Iris pigment epithelial cell (primary cell): ENCODE measurements at places on chromosomes 12 and 14.
A peak's percentile ranks its signal among the peaks of the same experiment; 100 is the strongest.

GRCh38 chr12:116903818-116904217 lies 6.9 kb upstream of the FBXW8 start:
- DNase-seq, result no peak

GRCh38 chr12:58270966-58271705 lies 329.8 kb downstream of the ATP23 start:
- DNase-seq, result no peak

DNA sequence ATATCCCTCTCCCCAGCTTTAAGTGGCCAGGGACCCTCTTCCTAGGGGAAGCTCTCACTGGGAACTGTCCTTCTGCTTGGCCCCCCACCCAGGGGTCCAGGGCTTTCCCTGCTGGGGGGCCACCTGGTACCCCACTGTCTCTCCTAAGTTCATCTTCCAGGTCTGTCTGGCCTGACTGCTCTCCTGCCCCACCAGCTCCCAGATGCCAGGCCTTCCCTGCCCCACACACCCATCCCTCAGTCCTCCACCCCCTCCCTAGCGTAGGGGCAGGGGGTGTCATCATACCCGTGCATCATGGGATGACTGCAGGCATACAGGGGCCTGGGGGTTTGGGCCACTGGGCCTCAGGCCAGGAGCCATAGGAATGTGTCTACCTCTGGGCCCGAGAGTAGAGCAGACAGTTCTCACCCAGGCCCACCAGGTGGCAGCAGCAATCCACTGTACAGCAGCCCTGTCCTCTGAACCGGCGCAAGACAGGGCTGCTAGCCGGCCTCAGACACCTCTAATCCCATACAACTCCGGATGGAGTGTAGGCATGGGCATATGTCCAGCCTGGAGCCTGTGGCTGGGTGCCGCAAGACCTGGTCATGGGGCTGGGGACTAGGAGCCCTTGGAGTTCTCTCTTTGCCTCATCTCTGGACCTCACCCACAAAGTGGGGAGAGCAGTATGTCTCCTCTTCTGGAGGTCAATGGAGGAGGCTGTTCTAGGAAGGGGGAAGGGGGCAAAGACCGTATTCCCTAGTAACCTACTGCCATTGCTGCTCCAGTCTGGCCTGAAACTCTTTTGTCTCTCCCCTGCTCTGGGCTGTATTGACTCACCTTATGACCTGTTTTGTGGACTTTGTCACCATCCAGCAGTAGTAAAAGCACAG lies 10.0 kb upstream of the SMARCD1 start:
- DNase-seq, result peak; percentile 78

GRCh38 chr12:117485984-117486839 lies 124.8 kb upstream of the NOS1 start:
- no peak for DNase-seq

DNA sequence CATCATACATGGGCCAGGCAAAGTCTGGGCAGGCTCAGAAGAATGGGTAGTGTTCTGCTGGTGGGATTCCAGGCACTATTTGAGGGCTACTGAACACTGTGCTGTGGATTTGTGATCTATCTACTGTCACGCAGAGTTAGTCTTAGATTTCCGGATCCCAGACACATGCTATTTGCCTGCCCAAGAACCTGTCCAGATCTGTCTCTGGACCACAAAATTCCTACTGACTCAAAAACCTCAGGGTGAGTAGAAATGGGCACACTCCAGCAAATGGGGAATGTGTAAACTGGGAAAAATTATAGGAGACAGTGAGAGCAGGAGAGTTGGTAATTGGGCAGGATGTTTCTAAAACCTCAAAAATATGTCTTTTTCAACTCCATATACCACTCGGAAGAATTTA lies 129.9 kb downstream of the GALC start:
- DNase-seq, result no peak

GRCh38 chr14:106631879-106632278 lies 1105.5 kb downstream of the TMEM121 start:
- no peak for DNase-seq

DNA sequence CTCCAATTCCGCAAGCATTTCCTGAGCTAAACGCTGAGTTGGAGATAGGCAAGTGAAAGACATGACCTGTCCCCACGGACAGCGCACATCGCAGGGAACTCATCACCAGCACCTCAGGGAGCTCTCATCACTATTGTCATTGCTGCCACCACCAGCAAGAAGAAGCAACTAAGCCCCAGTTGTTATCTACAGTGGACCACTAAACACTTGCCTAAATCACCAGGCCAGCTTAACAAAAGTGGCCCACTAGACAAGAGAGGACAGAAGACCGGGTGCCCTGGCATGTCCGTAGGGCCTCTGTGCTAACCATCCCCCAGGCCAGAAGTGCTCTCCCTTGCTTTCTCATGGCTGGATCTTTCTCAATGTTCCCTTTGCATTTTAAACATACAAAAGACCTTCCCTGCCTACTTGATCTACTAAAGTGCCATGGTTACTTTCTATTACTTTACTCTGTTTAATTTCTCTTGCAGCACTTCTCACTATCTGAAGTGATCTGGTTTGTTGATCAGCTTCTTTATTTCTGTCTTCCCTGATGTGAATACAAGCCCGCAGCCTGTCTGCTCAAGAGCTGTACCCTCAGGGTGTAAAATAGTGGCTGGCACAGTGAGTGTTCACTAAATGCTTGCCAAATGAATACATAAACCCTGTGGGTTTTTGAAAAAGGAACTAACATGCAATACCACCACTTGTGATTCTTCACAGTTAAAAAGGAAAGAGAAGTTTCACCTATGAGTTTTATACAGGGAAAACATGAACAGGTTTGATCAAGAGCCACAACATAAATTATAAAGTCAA lies 60.9 kb upstream of the RFLNA start:
- DNase-seq, result peak; percentile 16

GRCh38 chr14:25904446-25904845 lies 693.4 kb downstream of the NOVA1 start:
- no peak for DNase-seq

DNA sequence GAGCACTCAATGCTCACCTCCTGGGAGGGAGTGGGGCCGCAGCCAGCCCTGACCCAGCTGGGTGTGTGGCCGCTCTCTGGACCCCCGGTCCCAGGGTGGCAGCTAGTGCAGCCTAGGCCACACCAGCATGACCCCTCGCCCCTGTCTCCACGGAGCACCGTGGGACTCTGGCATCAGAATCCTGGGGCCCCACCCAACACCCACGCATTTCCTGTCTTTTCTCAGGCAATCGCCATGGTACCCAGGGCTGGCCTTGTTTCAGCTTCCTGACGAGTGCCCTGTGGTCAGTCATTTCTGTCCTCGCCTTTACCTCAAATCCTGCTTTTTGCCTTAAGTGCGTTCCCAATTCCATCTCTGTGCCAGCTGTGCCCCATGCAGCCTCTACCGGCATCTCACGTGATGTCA lies 15.9 kb downstream of the PACS2 start:
- DNase-seq, result peak; percentile 40

DNA sequence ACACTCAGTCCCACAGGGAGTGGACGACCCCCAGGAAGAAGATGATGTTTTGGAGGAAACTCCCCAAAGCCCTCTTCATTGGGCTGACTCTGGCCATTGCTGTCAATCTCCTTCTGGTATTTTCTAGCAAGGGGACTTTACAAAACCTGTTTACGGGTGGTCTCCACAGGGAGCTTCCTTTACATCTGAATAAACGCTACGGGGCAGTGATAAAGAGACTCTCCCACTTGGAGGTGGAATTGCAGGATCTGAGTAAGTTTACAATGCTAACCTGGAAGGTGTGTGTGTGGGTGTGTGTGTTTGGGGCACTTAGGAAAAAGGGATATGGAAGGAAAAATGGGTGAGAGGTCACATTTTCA lies 416 bp downstream of the GALNT8 start:
- DNase-seq, result no peak

DNA sequence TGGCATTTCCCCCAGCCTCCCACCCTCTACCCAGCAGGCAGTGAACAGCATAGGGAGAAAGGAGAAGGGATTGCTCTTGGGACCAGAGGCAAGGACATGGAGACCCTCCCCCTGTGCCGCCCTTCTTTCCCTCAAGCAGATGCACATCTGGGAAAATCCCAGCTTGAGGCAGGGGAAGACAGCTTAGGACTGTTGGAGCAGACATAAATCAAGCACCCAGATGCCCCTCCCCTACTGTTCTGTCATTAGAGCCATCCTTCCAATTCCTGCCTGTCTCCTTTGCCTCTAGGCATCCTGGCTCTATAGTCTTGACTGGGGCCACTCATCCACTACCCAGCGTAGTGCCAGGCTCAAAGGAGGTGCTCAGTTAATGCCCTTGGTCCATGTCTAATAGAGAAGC lies 7.5 kb upstream of the CISTR start:
- no peak for DNase-seq

DNA sequence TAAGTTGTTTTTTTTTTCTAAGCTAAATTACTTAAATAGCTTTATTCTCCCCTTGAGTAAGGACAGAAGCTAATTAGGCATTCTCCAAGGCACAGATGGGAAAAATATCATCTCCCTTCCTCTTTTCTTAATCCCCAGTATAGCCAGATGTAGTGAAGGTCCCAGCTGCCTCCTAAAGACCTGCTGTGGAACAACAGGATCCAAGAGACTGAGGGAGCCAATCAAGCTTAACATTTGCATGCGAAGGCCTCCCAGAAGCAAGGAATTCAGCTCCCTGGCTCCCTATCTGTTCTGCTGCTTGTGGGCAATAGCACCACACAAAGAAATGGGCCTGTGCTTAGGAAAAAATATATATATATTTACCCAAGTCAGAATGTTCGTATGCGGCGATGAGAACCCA lies 255.2 kb downstream of the SYT1 start:
- DNase-seq, result no peak

DNA sequence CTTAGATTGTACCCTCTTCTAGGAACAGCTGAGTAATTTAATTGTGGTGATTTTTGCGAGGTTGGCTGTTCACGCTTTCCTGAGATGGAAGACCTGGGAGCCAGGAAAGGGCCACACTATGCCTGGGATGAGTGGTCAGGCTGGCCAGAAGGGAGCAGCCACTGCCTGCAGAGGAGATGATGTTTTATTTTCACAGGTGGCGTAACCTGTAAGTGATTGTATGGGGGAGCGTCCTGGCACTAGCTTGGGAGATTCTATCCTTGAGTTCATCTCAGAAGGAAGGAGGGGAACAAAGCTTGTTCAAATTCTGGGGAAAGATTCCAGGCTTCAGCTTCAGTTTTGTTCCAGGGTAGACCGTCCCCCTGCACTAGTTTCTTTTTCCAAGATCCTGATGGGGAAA lies 1.2 kb downstream of the RPH3A start:
- DNase-seq, result no peak

- DNase-seq, result peak; percentile 85
Observed at GRCh38 chr12:6852651-6853354, 853 bp downstream of the USP5 start.

- DNase-seq, result no peak
Observed at GRCh38 chr12:34345801-34346200, 323.5 kb downstream of the ALG10 start.

DNA sequence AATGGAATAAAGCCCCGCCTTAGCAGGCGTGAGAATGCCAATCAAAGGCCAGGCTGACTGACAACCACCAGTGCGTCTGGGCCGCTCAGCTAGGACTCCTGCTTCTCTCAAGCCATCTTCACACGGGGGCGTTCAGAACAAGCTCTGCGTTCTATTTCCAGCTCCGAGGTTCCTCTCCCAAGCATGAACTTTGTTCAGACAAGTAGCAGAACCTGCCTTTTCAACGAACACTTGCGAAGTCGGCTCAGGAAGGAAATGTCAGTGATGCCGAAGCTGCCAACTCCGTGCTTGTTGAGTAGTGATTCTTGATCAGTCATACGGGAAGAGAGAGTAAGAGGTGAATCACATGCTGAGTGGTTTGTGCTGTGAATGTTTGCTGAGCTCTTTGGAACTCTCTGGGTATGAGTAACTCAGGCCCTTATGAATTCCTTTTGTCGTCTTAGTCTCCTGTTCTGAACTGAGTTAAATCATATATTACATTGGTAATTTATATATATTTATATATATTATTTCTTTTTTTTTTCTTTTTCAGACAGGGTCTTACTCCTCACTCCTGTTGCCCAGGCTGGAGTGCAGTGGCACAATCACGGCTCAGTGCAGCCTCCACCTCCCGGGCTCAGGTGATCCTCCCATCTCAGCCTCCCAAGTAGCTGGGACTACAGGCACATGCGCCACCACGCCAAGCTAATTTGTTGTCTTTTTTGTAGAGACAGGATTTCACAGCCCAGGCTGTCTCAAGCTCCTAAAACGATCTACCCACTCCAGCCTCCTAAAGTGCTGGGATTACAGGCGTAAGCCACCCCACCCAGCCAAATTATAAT lies 29.4 kb upstream of the BCL7A start:
- peak; percentile 99 for DNase-seq

- no peak for DNase-seq
Observed at GRCh38 chr14:58059126-58059525, 92.9 kb downstream of the ARMH4 start.

- peak; percentile 49 for DNase-seq
Observed at GRCh38 chr14:94355191-94355794, 32.2 kb upstream of the SERPINA6 start.

- no peak for DNase-seq
Observed at GRCh38 chr12:89166121-89166520, 186.2 kb downstream of the DUSP6 start.

GRCh38 chr14:101226603-101227425 lies 323.3 kb upstream of the RTL1 start:
- DNase-seq, result no peak

- no peak for DNase-seq
Observed at GRCh38 chr14:98290596-98290995, 981.4 kb downstream of the BCL11B start.

GRCh38 chr12:129571901-129572494 lies 331.8 kb downstream of the TMEM132D start:
- no peak for DNase-seq

- no peak for DNase-seq
Observed at GRCh38 chr14:101945171-101945570, 19.2 kb upstream of the DYNC1H1 start.

GRCh38 chr12:70399311-70399710 lies 33.2 kb downstream of the KCNMB4 start:
- no peak for DNase-seq

- DNase-seq, result no peak
Observed at GRCh38 chr14:51294951-51295525, 55.0 kb downstream of the TMX1 start.

GRCh38 chr12:69475237-69475975 lies 5.2 kb downstream of the FRS2 start:
- peak; percentile 42 for DNase-seq

GRCh38 chr14:67400434-67400833 lies 11.5 kb downstream of the PLEK2 start:
- DNase-seq, result no peak

- no peak for DNase-seq
Observed at GRCh38 chr12:125097427-125097826, 32.2 kb downstream of the AACS start.

- no peak for DNase-seq
Observed at GRCh38 chr12:71703206-71703605, 17.3 kb downstream of the TMEM19 start.

DNA sequence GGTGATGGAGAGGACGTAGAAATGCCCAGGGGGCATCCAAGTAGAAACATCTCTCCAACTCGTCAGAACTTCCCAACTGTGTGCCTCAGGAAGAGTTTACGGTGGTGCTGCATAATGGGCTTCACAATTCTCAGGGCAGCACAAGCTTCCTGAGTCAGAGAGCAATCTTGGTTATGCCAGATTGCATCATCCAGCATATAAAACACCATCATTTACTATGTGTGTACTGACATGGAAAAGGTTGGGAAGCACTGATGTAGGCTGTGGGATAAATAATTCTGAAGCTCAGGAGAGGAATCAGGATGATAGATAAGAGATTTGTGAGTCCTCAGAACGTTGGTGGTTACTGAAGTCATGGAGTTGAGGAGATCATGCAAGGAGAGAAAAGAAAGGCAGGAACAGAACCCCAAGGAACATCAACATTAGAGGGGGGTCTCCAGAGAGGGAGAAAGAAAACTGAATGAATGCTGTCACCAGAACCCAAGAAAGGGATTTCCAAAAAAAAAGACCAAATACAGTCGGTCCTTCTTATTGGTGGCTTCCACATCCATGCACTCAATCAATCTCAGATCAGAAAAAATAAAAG lies 4.7 kb upstream of the NCKAP5L start:
- peak; percentile 73 for DNase-seq
